Stimulated activated CD8-positive, alpha-beta memory T cell treated with anti-CD3 and anti-CD28 coated beads, Interleukin-7, amount 100 ng/mL, for 1 hour (primary cell): ENCODE measurements at places on chromosomes 11 and 22.

DNA sequence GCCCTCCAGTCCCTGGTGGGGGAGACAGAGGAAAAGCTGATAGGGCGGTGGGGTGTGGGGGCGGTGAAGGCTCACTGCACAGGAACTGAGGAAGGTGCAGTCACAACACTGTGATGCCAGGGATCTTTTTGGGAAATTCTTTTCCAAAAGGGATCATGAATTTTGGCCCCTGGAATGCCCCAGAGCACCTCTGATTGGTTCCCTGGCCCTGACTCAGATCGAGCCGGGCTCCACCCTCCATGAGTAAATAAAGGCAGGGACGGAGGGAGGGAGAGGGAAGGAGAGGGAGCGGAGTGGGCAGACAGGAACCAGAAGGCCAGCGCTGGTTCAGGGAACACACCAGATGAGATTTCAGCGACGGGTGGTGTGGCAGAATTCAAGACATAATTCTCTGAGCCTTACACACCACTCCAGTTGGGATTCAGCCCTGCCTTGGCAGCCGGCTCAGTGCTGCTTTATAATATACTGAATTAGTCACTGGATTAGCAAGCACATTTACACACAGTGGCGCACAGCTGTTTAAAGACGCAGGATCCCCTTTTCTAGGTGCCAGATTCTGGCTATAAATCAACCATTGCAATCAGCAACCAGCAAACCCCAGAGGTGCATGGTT lies 80.3 kb downstream of the ETS1 start:
- DNase-seq = no peak

GRCh38 chr22:43390872-43391271 lies 20.9 kb upstream of the MPPED1 start:
- DNase-seq = no peak

DNA sequence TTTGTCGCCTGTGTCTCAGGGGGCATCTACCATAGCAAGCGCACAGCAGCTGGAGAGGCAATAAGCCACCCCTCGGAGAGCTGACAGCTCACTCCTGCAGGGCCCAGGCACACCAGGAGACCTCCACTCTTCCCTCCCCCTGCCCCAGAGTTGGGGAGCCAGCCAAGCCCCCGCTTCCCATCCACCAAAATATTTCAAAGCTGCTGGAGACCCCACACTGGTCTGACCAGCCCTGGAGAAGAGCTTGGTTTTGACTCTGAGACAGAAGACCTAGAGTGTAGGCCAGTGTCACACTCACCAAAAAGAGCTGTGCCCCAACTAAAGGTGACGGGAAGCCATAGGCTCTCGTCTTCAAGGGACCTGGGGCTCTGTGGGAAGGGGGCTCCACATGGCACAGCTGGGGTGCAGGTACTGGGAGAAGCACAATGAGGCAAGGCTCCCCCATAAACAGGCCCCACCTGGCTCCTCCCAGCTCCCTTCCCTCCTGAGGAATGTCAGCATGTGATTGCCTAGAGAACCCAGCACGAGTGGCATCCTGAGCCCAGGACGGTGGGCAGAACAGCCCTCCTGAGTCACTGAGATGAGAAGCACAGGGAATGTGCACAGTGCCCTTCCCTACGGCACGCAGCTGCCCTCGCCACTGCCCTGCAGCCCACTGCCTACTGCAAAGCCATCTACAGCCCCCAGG lies 5.8 kb upstream of the GNAZ start:
- DNase-seq = no peak

GRCh38 chr22:38938221-38938620 lies 19.2 kb upstream of the APOBEC3A start:
- no peak for DNase-seq

DNA sequence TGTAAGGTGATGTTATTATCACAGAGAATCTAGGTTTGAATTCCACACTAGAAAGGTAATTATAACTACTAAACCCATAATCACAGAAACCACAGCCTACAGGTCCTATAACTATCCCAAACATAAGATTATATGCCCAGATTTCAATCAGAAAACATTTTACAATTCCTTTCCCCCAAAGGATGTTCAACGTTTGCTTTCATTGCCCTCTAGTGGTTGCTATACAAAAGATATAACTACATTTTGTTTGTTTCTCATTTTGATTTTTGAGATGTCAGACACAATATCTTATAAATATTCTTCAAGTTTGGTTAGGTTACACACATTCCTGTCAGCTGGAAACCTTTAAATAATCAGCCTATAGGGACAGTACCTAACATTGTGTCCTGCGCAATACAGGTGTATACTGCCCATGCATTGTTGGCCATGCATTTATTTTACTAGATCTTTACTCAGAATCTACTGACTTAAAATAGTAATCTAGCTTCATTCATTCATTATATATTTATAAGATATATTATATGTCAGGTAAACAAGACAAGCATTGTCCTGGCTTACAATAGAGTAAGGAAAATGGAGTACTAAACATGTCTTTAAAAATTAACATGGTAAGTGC lies 530.5 kb upstream of the CCDC90B start:
- no peak for DNase-seq

GRCh38 chr11:68524213-68524612 lies 63.7 kb downstream of the PPP6R3 start:
- no peak for DNase-seq

DNA sequence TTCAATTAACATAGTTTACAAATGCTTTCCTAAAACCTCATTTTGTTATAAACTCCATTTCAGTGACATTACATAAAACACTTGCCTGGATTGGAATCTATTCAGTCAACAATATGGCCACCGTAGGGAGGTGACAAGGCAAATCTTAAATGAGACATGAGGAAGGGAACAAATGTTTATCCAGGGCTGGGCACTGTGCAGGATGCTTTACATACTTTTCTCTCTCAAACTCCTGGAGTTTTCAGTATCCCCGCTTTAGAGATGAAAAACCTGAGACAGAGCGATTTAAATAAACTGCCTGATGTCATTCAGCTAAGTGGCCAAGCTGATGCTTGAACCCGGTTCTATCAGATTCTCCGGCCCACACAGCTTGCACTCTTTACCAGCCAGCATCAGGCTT lies 259.9 kb downstream of the CADM1 start:
- DNase-seq = no peak

DNA sequence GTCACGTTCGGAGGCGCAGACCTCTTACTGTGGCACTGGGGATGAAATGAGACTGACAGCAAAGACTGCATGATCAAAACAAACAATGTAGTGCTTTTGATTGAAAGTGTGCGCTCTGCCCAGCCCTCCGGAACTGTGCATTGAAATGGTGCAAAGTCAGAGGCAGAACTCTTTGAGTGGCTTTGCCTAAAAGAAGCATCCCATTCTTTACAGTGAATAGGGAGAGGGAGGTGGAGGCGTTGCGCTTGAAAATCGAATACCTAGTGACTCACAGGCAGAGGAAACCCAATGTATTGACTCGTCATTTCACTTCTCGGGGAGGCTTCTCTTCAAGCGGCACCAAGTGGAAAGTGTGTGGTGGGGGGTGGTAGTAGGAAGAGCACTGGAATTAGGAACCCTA lies 10.9 kb downstream of the RCN1 start:
- no peak for DNase-seq

GRCh38 chr11:41201156-41201555 lies 258.3 kb downstream of the LRRC4C start:
- no peak for DNase-seq

- DNase-seq = no peak
These were observed 1.4 kb downstream of the HTR3B start for GRCh38 chr11:113906038-113906437.

DNA sequence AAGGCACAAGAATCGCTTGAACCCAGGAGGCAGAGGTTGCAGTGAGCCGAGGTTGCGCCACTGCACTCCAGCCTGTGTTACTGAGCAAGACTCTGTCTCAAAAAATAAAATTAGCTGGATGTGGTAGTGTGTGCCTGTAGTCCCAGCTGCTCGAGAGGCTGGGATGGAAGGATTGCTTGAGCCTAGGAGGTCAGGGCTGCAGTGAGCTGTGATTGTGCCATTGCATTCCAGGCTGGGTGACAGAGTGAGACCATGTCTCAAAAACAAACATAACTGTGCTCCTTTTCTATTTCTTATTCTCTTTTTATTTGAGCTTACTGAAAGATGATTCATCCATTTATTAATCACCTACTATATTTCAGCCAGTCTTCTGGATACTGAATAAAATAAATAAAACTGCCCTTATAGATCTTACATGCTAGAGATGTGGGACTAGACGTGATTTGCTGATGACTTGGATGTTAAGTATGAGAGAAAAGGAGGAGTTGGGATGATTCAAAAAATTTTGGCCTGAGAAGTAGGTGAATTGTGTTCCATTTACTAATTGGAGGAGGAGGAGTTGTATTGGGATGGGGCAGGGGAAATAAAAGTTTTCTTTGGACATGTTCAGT lies 18.0 kb downstream of the PAAF1 start:
- DNase-seq = no peak

DNA sequence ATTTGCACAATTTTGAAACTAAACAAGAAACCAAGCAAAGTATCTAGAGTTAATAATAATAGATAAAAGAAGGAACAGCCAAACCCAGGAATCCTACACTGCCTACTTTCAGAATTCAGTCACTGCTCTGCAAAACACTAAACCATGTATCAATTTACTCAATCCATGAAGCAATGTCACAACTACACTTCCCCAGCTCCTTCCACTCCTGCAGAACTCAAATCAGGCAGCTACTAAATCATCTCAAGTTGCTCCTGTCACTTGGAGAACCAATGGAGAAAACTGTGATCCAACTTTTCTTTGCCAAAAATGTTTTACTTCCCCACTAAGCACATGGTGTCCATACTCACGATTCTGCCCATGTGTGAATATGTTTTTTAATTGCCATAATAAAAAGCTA lies 24.9 kb upstream of the C11orf58 start:
- no peak for DNase-seq

GRCh38 chr22:32625985-32626384 lies 151.4 kb downstream of the FBXO7 start:
- DNase-seq = no peak

DNA sequence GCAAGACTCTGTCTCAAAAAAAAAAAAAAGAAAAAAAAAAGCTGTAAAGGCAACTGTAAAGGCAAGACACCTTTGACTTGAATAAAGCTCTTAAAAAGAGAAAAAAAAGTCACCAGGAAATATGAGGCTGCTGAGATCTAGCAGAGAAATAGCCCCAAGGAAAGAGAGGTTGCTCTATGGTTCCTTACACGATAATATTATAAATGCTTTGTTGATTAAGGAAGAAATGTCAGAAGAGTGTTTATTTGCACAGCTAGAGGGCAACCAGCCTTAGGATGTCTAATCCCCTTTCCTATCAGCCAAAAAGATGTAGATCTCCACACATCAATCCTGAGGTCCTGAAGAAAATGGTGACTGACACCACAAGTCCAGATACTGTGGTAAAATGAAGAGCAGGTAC lies 32.0 kb downstream of the RBFOX2 start:
- no peak for DNase-seq

DNA sequence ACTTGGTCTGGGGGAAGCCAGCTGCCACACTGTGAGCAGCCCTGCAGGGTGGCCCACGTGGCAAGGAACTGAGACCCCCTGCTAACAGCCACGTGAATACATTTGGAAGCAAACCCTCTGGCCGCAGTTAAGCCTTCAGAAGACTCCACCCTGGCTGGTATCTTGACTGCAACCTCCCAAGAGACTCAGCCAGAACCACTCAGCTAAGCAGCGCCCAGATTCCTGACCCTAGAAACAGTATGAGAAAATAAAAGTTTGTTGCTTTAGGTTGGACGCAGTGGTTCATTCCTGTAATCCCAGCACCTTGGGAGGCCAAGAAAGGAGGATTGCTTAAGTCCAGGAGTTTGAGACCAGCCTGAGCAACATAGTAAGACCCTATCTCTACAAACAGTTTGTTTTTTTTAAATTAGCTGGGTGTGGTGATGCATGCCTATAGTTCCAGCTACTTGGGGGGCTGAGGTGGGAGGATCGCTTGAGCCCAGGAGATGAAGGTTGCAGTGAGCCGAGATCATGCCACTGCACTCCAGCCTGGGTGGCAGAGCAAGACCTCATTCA lies 8.7 kb downstream of the ZMAT5 start:
- no peak for DNase-seq

DNA sequence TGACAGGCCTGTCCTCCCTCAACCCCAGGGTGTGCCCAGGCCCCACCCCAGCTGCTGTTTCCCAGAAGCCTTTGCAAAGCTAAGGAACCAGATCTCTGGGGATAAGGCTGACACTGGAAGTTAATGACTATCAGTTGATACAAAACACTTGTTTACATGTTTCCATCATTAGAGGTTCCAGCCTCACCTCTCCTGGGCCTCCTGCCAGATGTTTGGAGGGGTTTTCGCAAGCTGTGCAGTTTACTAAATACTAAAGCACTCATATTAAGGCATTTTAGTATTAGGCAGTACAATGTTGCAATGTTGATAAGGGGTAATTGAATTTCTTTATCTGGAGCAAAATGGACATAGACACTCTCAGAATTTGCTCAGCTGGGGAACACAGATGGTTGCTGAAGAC lies 218.7 kb downstream of the INSC start:
- DNase-seq = no peak

DNA sequence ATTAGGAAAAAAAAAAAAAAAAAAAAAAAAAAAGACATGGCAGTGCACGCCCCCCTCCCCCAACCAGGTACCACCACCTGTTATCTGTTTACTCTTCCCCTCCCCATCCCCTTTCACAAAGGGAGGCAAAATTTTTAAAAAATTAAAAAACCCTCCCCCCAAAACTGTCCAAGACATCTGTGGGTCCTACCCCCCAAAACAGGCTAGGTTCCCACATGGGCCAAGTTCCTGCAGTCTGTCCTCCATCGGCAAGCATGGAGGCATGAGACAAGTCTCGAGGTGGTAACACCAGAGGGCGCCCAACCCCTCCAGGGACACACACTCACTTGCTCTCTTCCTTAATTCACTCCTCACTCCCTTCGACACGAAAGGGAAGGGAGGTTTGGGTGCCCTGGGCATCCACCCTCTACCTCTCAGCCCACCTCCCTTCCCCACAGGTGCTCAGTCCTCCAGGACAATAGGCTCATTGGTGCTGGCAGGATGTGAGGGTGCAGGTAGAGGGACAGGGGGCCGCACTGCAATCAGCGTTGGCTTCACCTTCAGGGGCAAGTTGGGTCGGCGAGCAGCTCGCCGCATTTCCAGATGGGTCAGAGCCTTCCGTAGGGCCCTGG lies 2.2 kb upstream of the TUT1 start:
- peak; percentile 64 for DNase-seq

GRCh38 chr11:59380263-59381059 lies 21.8 kb downstream of the OR5AN1 start:
- no peak for DNase-seq

GRCh38 chr11:116844722-116845121 lies 7.3 kb upstream of the APOA1 start:
- DNase-seq = no peak

GRCh38 chr11:86244063-86244521 lies 461 bp upstream of the EED start:
- DNase-seq = peak; percentile 75

GRCh38 chr11:73907191-73907590 lies 30.4 kb downstream of the PAAF1 start:
- no peak for DNase-seq

DNA sequence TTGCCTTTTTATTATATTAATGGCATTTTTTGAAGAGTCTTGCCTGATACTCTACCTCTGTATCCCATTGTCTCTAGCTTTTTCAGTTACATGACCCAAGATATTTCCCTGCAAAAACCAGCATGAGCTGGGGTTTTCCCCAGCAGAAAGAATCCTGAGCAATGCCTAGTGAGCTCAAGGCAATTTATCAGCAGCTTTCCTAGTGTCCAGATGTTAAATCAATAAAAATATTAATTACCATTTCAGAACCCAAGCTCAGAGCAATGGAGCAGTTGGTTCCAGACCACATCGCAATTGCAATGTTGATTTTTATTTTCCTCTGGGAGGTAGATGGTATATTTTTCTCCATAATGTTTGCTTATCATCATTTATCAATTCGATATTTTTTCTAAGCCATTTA lies 137.2 kb downstream of the RAB38 start:
- DNase-seq = no peak

GRCh38 chr11:110305169-110306018 lies 9.0 kb upstream of the RDX start:
- no peak for DNase-seq
